CD4-positive, alpha-beta T cell treated with Interleukin-4 for 1 hour (primary cell): ENCODE measurements at places on chromosomes 5 and 9.

GRCh38 chr5:82156874-82157273 lies 121.3 kb downstream of the RPS23 start:
- no peak for DNase-seq

DNA sequence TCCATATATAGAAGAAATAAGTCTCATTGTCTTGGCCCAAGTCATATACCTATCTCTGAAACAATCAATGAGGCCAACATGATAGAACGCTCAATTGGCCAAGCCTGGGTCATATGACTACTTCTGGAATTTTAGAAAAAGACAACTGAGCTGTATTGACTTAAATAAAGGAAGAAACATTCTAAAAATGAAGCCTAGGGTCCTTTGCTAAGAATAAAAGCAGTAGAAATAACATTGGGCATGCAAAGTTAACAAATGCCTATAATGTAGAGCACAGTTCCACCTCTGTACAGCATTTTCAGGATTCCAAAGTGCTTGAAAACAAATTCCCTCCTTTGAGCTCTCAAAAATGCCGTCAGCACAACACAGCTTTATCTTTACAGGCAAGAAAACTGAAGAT lies 391.8 kb downstream of the PRELID2 start:
- no peak for DNase-seq

DNA sequence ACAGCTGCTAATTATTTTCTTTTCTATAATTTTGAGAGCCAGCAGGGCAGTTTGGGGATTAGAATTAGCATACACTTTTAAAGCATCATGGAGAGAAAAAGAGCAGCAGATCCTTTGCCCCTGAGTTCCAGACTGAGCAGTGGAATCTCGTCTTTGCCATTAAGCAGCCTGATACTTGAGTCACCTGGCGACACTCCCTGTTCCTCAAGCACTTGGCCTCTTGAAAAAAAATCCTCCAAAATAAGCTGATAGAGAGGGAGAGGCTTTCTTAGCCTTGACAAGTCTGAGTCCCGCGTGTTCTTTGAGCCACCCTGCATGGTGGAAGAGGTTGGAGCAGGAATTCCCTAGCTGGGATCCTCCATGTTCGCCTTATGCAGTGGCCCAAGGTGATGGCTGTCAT lies 398.3 kb downstream of the IRX2 start:
- no peak for DNase-seq

- DNase-seq: no peak
Observed at GRCh38 chr9:123350590-123351310, 5.2 kb upstream of the CRB2 start.

DNA sequence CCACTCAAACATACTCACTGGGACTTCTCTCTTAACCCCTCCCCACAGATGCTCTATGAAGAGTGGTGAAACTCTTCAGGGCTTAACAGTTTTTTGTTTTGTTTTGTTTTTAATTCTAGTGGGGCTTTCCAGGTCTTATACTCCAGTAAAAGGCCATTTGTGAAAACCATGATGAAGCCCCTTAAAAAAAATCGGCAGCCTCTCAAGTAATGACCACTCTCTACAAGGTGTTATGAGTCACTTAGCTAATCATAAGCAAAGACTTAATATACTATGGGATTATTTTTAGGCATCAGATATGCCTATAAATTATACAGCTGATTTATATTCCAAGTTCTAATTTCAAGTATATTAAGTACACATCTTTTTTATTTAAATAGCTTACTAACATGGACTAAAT lies 607.9 kb downstream of the RAB3C start:
- DNase-seq: no peak
